ENCODE measurements at places on chromosomes 3 and 15.

DNA sequence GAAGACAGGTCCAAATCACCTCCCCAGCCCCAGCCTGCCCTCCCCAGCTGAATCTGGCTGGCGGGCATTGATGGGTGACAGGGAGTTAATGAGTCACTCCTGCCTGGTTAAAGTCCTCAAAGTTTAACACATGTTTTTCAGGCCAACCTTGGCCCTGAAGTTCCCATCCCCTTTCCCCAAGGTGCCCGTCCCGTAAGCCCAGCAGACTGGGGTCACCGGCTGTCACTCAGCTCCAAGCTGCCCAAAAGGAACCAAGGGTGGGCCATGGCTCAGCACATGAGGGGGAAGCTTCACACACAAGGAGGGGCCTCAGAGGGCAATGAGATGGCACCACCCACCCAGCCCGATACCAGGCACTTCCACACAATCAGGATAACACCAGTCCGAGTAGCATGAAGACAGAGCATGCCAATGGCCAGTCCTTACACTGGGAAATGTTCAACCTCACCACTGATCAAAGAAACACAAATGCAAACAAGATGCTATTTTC, 10.2 kb upstream of the KLF15 start:
- no peak for DNase-seq

GRCh38 chr3:150875548-150875947, 29.7 kb downstream of the MINDY4B start:
- no peak for DNase-seq

- no peak for DNase-seq
These were observed 706.6 kb downstream of the SI start for GRCh38 chr3:164371681-164372080.

DNA sequence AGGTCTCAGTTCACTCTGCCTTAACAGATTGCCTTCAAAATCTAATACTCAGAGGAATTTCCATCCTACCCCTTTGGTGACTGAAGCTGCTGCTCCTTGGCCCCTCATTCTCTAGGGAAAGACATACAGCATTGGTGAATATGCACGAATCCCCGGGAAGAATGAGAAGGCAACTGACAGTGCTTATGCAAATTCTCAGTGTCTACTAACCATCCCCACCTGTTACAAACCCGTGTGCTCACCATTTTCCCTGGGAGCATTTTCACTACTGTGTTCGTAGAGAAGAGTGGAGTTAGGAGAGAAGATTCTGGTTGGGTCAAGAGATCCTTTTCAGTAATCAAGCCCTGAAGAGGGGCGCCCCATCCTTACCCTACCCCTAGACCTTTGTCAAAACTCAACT, 37.7 kb downstream of the SYNM start:
- no peak for DNase-seq

DNA sequence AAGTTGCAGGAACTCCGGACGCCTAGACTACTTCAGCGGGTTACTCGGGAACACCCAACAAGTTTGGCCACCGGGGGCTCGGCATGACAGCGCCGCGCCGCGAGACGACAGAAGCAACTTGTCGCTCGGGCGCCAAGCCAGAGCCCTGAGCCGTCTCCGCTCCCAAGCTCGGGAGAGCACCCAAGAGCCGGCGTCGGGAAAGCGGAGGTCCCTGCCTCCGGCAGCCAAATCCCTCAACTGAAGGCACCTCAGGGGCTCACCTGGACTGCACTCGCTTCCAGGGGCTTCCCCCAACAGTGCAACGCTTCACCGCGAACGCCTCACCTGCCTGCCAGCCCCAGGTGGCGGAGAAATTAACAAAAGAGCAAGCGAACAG, 640 bp downstream of the MB21D2 start:
- DNase-seq, result peak; percentile 53

DNA sequence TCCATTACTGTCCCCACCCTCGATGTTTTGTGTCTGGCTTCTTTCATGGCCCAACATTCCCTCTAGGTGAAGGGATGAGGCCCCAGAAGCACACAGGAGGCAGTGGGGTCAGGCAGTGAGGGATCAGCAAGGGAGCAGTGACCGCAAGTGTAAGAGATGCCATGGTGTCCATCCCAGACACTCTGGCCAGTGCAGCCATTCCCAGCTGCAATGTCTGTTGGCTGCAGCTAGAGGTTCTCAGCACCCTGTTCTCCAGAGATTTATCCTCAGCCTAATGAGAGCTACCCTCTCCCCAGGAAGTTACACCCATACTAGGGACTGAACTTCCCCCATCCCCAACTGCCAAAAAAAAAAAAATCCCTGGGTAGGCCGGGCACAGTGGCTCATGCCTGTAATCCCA, 40.2 kb downstream of the TRANK1 start:
- no peak for DNase-seq

- DNase-seq, result no peak
These were observed 61.7 kb downstream of the PCSK6 start for GRCh38 chr15:101427606-101428487.

- DNase-seq, result no peak
These were observed 604 bp downstream of the CCPG1 start for GRCh38 chr15:55407498-55408011.

DNA sequence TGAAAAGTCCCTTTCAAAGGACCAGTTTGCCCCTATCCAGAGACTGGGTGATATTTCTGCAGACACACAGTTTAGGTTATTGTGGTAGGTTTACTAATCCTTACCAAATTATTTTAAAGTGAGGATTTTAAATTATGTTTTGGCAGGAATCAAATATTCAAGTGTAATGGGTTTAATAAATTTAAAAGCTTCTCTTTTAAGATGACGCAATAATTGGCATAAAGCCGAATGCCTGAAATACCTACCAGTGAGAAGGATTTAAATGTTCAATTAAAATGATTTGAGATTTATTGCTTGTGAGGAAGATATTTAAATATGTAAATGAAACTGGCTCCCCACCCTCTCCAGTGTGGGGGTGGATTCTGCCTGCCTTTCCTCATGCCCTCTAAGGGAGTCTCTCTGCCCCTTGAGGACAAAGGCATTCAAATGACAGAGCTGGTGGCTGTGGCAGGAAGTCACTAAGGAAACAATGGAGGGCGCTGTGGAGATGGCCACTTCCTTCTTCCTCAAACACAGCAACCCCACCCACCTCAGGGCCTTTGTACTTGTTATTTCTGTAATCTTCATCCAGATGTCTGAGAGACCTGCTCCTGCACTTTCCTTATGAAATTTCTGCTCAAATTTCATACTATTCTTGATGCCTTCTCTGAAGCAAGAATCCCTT, 131.7 kb downstream of the TNIK start:
- no peak for DNase-seq

GRCh38 chr15:68709876-68710275, 110.8 kb downstream of the ANP32A start:
- no peak for DNase-seq

DNA sequence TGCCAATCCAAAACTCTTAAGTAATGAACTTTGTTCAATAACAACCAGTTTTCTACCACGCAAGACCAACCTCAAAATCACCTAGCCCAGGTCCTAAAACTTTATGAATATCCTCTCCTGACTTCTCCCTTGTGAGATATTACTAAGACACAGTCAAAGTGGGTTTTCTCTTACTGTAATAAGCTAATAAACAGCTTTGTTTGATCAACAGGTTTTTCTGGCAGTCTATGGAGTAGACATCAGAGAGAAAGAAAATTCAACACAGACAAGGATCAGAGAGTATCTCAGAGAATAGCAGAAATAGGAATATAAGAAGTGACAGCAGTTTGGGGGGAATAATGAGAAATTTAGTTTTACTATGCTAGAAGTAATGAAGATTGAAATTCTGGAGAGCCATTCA, 79.6 kb downstream of the NR2E3 start:
- DNase-seq, result no peak

DNA sequence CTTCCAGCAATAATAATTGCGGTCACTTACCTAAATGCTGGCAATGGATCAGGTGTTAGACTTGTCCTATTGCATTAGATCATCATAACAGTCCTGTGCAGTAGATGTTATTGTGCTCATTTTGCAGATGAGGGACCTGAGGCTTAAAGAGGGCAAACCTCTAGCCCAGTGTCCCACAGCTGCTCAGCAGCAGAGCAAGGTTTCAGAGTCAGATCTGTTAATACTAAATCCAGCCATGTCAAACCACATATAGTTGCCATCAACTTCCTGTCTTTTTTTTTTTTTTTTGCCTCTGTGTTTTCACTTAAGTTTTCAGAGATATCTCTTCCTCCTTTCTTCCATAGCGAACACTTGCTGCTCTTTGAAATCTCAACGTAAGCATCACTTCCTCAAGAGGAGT, 12.1 kb downstream of the FEZF2 start:
- DNase-seq, result no peak

GRCh38 chr3:7447197-7447769, 586.4 kb downstream of the GRM7 start:
- DNase-seq, result no peak

- DNase-seq, result no peak
These were observed 35.1 kb upstream of the PPARG start for GRCh38 chr3:12253516-12254343.

DNA sequence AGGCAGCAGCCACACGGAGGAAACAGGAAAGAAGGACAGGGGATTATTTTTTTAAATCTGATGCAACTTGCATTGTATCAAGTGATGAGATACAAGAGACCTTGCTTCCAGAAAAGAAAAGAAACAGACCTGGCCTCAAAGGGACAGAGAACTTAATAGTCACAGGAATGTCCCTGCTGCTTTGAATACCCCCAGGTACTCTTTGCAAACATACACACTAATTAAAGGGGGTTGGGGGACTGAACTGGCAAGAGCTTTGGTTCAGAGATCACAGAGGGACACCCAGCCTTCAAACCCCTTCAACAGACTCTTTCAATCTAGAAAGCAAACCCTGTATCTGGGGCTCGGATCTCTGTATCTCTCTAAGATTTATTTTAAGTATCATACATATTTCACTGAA, 18.0 kb downstream of the TNIK start:
- DNase-seq, result no peak

- no peak for DNase-seq
These were observed 32.7 kb downstream of the IQSEC1 start for GRCh38 chr3:13040361-13041074.

- DNase-seq, result no peak
These were observed 206.6 kb downstream of the TLE3 start for GRCh38 chr15:69891070-69891536.

- no peak for DNase-seq
These were observed 43.3 kb downstream of the FAM43A start for GRCh38 chr3:194728986-194729385.

GRCh38 chr3:52518723-52519444, 14.8 kb downstream of the NT5DC2 start:
- DNase-seq, result no peak

DNA sequence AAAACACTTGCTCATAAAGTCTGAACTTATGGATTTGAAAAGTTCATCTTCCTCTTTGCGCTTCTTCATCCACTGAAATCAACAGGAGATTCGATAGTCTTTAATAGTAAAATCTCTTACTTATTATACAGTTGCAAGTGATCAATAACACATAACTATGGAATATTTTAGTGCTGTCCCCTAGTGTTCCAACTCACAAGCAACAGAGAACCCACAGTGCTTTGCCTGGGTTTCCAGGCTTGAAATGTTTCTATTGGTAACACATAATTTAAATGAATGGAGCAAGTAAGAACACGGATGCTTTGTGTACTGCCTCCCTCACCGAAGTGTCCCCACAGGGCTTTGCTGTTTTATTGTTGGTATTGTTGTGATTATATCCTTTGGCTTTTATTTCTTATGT, 93.5 kb downstream of the WDR72 start:
- no peak for DNase-seq

DNA sequence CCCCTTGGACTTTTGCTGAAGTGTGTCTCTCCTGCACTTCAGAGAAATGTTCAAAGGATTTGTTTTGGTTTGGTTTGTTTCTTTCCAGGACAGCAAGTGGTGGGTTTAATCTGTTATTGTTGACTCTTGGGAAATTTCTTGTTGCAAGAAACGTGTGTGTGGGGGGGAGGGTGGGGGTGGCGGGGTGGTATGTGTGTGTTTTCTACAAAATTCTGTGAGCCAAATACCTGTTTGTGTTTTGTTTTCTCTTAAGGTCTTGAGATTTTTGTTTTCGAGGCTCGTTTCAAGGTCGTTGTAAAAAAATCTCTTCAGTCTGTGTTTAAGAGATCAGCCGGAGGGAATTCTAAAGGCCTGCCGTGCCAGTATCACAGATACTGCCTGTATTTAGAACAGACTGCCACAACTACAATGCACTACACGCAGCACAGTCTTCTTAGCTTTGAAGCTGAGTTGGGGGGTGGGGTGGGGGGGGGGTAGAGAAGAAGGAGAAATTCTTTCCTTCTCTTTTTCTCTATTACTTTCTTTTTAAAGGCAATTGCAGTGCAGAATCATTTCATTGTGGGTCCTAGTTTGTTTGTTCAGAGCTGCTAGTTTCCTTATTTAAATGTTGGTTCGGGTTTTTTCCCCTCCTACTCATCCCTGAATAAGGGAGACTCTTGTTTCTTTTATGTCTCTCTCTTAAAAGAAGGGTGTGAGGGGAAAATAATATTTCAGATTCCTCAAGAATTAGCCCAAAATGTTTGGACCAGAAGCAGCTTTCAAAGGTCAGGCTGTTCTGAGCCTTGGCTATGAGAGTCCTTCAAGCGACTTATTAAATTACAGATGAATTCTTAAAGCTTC, 1.4 kb upstream of the BCL6 start:
- no peak for DNase-seq

- no peak for DNase-seq
These were observed 273.3 kb upstream of the ICE2 start for GRCh38 chr15:60751985-60752952.

DNA sequence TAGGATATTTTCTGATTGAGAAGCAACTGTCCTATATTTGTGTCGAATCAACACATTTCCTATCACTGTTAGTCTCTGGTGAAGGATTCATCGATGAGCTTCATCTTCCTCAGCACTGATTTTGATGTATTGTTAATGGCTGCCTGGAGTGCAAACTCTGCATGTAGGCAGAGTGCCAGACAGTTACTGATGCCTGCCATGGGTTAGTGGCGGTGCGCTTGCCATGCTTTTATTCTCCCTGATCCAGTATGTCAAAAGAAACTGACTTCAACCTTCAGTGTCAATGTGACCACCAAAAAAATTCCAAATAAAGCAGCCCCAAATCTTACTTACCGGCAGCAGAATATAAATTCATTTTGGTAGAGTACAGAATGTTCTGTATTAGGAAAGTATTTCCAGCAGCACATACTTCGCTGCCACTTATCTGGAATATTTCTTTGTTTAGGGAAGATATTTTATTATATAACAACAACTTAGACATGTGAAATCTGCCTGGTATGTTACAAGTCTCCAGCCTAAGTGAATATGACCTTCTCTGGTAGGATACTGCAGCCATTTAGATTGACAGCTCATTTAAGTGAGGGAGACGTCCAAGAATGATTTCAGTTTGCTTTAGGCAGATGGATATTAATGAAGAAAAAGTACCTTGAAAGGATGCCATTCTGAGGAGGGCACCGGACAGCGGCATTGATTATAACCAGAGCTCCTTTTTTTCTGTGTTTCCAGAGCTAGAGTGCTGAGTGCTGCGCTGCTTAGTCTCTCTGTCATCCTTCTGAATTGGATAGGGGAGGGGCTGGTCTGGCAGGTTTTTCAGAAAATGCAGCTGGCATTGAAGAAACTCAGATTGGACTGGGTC, 59.9 kb downstream of the ARHGEF26 start:
- DNase-seq, result no peak

All from anterior cingulate cortex (tissue), 58 donors.